ENCODE measurements at places on chromosomes 1 and 21. TPM values are rescaled to one million over a fixed set of nuclear protein-coding genes. Genes with fewer than 3 reads are reported as not detected.

CYP4Z1 gene
- total RNA-seq: 2.9 TPM

S100A4 gene
- total RNA-seq: 9.2 TPM

TNNI3K gene
- 21.6 TPM for total RNA-seq

DNAJC8 gene
- total RNA-seq: 73.2 TPM

LORICRIN gene
- not detected for total RNA-seq

RIMKLA gene
- total RNA-seq: 18.0 TPM

DHRS3 gene
- total RNA-seq: 27.0 TPM

PAPPA2 gene
- 3.7 TPM for total RNA-seq

ARHGAP29 gene
- total RNA-seq: 24.6 TPM

TRIM45 gene
- 7.4 TPM for total RNA-seq

CELA2B gene
- total RNA-seq: not detected

CFAP141 gene
- total RNA-seq: not detected

ZYG11A gene
- total RNA-seq: not detected

C1QTNF12 gene
- 2.4 TPM for total RNA-seq

HOOK1 gene
- total RNA-seq: 41.6 TPM

IFI16 gene
- total RNA-seq: 39.4 TPM

KRTAP12-1 gene
- total RNA-seq: not detected

SH3D21 gene
- 22.2 TPM for total RNA-seq

ADGRL2 gene
- 71.2 TPM for total RNA-seq

RXRG gene
- total RNA-seq: 9.0 TPM

PAQR6 gene
- 221 TPM for total RNA-seq

HPCA gene
- 193 TPM for total RNA-seq

TNN gene
- total RNA-seq: 0.22 TPM

LCE1B gene
- not detected for total RNA-seq

A3GALT2 gene
- total RNA-seq: not detected

LIN28A gene
- total RNA-seq: not detected

ZNF362 gene
- 44.9 TPM for total RNA-seq

AGT gene
- total RNA-seq: 178 TPM

TIPRL gene
- 26.6 TPM for total RNA-seq

CLK2 gene
- total RNA-seq: 44.6 TPM

RNU1-3 gene
- total RNA-seq: 9,836 TPM

CGN gene
- total RNA-seq: 8.8 TPM

METTL25B gene
- total RNA-seq: 30.4 TPM

OR2T33 gene
- not detected for total RNA-seq

IL20 gene
- total RNA-seq: not detected

PEX11B gene
- 43.2 TPM for total RNA-seq

LMOD1 gene
- 3.9 TPM for total RNA-seq

HJV gene
- total RNA-seq: 0.84 TPM

C1orf185 gene
- not detected for total RNA-seq

BRDT gene
- not detected for total RNA-seq

IBA57 gene
- 9.9 TPM for total RNA-seq
